Activated CD4-positive, alpha-beta T cell treated with anti-CD3 and anti-CD28 coated beads for 1 hour (primary cell): ENCODE measurements at places on chromosomes 2 and 18.

GRCh38 chr2:180004731-180005130, 2.4 kb downstream of the CWC22 start:
- no peak for DNase-seq

DNA sequence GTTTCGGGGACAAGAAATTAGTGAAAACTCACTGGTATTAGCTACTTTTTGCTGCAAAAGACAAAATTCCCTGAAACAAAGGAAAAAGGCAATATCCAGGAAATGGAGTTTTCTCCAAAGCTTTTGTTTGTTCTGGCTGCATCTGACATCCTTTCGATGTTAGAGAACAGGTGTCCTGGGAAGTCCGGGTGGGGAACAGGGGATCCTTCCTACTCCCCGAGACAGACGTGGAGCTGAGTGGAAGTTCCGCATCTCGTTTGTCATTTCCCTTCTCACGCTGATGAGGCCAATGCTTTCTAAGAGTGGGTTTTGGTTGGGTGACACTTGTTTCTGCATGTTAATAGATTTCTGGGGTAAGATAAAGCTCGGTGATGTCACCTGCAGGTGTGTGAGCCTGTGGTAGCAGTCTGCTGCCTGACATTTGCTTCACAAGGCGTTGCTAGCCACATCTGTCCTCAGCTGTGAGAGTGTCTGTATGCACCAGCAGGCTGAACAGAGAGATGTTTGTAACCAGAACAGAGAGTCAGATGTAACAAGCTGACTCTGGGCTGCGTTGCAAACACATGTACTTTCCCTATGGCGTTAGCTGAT, 125.9 kb downstream of the ACOXL start:
- peak; percentile 37 for DNase-seq

GRCh38 chr2:101017371-101017770, 15.3 kb downstream of the RPL31 start:
- no peak for DNase-seq

GRCh38 chr2:113187771-113188170, 14.0 kb downstream of the PSD4 start:
- DNase-seq, result no peak

DNA sequence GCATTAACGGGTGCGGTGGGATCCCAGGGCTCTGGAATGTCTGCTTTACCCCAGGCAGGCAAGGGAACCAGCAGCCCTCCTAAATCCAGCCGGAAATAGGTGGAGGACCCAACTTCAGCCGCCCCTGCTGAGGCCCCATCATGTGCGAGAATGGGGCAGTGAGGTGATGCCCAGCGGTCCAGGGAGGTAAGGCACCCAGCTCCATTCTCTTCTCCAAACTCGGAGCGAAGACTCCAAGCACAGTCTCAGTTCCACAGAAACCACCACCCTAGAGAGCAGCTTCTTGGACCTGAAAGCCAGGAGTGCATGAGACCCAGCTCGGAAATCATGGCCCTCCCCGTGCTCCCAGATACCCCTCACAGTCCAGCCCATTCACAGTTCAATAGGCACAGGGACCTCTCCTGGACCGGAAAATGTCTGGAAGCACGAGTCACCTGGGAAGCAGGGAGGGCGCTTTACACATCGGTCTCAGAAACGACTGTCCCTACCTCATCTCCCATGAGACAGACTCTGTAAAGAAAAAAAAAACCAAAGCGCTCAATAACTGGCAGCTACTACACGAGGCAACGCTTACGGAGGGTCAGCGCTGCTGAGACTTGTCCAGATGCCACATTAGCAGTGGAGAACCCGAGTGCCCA, 2.0 kb downstream of the SDC1 start:
- no peak for DNase-seq

DNA sequence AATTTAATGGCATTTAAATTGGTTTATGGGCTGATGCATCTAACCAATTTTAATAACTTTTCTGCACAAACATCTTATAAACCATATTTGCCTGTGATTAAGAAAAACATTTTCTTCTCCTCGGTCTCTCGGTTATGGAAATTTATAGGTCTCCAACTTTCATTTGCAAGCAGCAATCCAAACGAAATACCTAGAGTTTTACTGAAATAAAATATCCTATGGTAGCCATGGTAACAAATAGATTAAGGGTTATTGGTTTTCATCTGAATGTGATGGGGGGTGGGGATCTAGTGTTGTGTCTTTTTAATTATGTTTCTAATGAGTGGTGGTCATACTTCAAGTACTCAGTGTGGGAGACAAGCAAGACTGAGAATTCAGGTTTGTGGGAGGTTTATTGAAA, 2.9 kb downstream of the KLHL29 start:
- no peak for DNase-seq

DNA sequence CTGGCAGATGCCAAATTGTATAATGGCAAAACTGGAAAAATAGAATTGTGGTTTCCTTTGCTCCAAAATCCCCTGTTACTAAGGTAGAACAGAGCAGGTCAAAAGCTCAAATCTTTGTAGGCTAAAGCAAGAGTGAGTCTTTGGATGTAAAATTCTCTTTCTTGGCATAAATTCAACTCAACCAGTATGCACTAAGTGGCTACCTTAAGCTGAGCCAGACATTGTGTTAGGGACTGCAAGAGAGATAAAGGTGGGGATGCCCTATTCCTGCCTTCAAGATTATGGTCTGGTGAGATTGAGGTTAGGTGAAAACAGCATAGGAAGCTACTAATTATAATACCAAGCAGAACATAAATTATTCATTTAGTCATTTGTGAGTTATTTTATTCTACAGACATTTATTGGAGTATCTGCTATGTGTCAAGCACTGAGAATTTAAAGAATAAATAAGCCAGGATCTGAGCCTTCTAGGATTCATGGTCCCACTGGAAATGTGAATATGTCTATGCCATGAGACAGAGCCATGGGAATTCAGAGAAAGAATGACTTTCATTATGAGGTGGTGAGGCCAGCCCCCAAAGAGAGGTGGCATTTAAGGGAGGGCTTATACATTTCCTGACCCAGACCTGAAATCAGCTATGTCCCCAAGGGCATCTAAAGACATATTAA, 198.0 kb upstream of the NCKAP5 start:
- DNase-seq, result no peak

DNA sequence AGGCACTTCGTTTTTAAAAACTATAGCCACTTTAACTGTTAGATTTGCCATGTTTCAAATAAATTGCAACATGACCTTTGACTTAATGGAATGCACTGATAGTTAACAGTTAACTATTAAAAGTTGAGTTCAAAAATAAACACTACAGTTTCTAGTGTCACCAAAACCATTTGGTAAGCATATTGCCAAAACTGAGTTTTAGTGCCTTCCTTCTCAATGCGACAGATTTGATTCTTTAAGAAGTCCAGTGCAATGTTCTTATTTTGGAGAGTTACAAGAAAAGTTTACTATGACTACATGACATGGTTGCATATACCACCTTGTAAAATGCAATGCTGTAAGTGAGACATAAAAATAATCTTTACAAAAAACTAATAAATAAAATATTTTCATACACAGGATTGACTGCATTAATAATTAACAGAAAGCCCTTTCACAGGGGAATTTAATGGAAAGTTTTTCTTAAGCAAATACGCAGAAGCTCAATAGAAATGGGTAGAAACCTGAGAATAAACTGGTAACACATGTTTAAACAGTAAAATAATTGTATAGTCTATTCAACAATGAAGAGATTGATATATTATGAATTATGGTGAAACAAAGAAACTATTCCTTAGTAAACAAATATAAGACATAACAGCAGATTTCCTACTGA, 53.8 kb downstream of the GRB14 start:
- no peak for DNase-seq

DNA sequence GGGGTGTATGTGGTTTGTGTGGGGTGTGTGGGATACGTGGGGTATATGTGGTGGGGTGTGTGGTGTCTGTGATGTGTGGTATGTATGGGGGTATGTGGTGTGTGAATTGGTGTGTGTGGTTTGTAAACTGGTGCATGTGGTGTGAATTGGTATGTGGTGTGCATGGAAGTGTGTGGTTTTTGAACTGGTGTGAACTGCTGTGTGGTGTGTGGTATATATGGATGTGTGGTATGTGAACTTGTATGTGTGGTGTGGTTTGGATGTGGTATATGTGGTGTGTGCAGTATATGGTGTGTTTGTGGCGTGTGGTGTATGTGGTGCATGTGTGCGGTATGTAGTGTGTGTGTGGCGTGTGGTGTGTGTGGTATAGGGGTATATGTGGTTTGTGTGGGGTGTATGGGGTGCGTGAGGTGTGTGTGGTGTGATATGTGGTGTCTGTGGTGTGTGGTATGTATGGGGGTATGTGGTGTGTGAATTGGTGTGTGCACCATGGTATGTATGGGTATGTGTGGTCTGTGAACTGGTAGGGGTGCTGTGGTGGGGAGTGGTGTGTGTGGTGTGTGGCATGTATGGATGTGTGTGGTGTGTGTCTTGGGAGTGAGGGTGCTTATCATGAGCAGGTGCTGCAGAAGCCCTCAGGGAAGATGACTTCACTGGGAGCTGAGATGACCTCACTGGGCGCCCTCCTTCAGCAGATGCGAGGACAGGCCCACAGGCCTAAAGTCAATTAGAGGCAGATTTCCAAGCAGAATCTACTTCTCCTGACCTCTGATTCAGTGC, 209.6 kb upstream of the TNP1 start:
- DNase-seq, result no peak

DNA sequence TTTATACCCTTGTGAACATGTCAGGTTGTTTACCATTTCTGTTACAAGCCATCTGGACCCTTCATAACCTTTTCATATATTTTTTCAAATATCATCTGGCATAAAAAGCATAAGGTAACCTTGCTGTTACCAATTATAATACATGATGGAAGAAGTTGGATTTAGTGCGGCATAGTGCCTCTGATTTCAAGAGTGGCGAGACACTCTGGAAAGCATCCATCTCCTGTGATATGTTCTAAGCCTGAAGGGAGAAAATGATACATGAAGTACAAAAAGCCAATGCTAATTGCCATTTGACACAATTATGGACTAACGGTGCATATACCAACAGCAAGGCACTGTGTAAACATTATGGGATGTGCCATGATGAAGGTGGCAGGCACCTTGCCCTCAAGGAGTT, 75.1 kb downstream of the DCC start:
- no peak for DNase-seq

GRCh38 chr2:230949966-230950873, 25.2 kb upstream of the GPR55 start:
- no peak for DNase-seq

- no peak for DNase-seq
Observed at GRCh38 chr2:157923598-157924217, 47.6 kb upstream of the ACVR1 start.

DNA sequence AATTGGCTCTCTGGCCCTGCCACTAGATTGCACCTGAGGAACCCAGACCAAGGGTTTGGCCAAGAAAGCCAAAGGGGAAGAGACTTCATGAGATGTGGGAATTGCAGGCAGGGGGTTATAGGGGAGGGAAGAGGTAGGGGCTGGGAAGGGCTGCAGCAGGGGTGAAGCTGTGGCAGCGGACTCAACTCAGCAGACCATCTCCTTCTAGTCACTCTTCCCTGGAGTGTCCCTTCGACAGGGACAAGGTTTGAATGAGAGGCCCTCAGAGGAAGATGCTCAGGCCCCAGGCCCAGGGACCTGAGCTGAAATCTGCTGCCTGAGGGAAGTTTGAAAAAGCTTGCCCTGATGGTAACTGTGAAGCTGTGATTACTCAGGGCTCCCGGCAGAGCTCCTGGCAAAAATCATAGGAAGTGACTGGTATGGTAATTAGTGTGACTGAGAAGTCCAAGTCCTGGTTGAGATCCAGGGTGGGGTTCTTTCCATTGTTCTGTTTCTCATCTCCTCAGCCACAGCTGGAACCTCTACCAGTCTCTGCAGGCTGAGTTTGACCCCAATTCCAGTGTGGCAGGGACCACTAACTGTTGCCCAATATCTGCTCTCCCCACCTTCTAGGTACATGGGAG, 300.9 kb downstream of the CYP26B1 start:
- DNase-seq, result no peak

- no peak for DNase-seq
Observed at GRCh38 chr2:130376433-130377293, 20.8 kb downstream of the PTPN18 start.

- DNase-seq, result no peak
Observed at GRCh38 chr18:1930291-1931270, 640.7 kb downstream of the METTL4 start.

GRCh38 chr2:144421606-144422510, 98.1 kb downstream of the ZEB2 start:
- no peak for DNase-seq

DNA sequence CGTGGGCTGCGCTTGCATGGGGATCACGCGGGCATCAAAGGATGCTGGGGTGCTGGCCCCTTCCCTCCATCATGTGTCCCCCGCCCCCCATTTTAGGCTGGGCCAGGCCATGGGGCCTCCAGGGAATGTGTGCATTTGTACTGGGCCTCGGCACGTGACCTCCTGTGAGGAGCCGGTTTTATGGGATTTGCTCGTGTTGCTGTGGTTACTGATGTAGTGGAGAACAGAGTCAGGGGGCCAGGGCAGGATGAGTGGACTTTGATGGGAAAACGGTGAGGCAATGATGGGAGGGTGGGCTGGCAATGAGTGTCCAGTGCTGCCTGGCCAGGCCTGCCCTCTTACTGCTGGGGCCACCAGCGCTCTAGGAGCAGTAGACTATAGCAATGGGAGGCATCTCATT, 257.7 kb downstream of the LOXHD1 start:
- no peak for DNase-seq

GRCh38 chr2:60746318-60746717, 9.8 kb upstream of the PAPOLG start:
- no peak for DNase-seq

GRCh38 chr18:64202210-64202836, 53.4 kb upstream of the LINC00305 start:
- DNase-seq, result no peak

- DNase-seq, result no peak
Observed at GRCh38 chr2:228673876-228674554, 492.5 kb upstream of the SPHKAP start.

DNA sequence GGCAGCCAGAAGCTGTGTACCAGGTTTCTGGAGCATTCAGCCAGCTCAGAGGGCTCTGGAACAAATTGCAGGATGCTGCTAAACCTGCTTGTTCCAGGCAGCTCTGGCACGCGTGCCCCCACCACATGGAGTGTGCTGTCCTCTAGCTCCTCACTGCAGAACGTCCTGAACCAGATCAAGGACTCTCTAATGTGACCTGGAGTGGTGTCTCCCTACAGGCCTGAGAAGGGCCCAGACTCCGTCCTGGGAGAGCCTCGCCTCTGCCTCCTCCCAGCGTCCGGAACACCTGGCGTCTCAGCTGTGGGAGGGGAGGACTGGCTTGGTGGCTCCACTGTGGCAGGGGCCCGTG, 115.6 kb upstream of the GPC1 start:
- no peak for DNase-seq
